ENCODE measurements at places on chromosomes 2 and 18.

DNA sequence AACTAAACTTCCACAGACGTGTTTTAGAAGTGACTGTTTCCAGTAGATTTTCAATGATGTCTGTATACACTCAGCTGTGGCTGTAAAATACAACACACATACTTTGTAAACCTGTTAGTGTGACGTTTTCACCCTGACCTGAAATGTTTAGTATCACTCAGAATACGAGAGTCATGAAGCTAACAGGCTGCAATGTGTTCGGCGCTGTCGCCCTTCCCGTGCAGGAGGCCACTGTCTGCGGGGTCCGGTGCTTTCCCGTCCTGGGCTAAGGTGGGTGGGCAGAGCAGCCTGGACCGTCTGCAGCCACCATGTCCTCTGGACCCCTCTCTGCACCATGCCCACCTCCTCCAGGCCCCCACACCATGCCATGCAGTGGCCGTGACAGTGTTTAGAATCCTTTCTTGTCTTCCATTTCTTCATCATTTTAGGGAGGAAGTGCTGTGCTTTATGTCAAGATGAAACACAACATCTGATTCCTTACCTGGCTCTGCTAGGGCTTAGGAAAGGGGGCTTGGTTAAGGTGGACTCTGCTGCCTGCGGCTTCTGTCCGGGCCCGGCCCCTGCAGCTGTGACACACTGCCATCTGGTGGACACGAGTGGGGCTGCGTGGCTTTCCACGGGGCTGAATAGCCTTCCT is 53.8 kb upstream of the RBM44 start:
- peak; percentile 66 for DNase-seq

- DNase-seq: peak; percentile 49
Observed at GRCh38 chr2:97745474-97746174, 32.2 kb downstream of the ZAP70 start.

- no peak for DNase-seq
Observed at GRCh38 chr2:52340171-52340570, 1308.2 kb upstream of the NRXN1 start.

DNA sequence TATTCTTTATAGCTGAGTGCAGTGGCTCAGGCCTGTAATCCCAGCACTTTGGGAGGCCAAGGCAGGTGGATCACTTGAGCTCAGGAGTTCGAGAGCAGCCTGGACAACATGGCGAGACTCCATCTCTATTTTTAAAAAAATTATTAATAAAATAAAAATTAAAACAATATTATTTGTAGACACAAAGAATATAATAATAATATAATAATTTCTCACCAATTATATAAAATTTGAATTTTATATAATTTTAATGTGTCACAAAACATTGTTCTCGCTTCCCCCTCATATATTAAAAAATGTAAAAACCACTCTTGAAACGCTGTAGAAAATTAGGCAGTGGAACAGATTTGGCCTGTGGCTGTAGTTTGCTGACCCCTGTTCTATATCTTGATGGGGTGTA is 5.6 kb upstream of the KDM3A start:
- DNase-seq: no peak

DNA sequence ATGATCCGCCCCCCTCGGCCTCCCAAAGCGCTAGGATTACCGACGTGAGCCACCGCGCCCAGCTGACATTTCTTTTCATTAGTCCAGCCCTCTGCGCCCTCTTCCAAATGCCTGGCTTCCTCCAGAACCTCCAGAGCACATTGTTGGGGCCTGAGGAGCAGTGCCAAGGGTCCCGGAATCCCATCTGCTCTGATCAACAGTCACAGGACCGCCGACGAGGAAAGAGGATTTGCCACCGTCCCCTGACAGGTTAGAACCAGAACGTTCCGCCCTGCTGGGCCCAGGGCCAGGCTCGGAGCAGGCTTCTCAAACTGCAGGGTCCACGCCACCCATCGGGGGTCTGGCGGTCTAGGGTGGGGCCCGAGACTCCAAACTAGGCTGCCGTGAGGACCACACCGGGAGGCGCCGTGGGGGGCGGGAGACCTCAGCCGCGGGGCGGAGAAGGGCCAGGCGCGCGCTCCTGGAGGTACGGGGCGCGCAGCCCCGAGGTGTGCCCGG is 36.9 kb upstream of the ITM2C start:
- no peak for DNase-seq

GRCh38 chr2:101710471-101711318 is 13.2 kb downstream of the MAP4K4 start:
- DNase-seq: no peak

DNA sequence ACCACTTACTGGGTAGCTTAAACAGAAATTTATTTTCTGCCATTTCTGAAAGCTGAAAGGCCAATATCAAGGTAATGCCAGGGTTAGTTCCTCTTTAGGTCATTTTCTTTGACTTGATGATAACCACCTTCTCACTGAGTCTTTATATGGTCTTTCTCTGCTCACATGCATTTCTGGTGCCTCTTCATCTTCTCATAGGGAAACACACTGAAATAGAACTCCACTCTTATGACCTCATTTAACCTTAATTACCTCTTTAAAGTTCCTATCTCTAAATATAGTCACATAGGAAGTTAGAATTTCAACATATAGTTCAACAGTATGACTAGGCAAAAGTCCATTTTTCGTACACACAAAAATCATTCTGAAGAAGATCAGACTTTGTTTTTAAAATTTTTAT is 616.8 kb upstream of the VRK2 start:
- no peak for DNase-seq

GRCh38 chr18:72833471-72833870 is 34.3 kb downstream of the NETO1 start:
- no peak for DNase-seq

DNA sequence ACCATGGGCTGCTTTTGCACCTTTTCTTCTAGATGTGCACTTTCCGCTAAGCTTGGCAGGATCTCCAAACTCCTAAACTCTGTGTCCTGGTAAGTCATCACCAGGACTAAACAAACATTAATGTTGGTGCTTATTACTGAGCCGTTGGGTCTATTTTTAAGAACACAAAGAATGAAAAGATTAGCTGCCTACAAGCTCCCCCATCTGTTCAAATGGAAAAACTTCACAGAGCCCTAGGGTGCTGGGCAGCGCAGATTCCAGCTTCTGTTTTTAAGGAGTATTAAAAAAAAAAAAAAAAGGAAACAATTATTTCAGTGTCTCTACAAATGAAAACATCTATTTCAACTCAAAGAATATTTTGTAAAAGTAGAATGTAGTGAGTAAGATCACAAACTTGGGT is 97.8 kb upstream of the AQP4 start:
- DNase-seq: no peak

DNA sequence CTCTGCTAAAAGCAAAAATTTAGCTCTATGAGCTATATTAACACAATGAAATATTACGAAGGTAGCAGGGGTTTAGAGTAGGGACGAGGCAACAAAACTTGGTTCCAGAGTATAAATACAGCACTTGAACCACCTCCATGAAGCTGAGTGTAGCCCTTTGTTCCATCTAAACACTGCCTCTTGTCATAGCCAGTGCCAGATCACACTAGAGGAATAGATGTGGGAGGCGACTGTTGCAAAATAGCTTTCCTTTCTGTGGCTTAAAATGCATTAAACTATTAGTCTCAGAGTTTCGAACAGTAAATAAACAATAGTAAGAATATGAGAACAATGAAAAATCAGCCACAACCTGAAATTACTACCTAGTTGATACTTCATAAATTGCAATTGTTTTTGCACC is 29.8 kb downstream of the PIEZO2 start:
- DNase-seq: no peak

GRCh38 chr2:218979846-218980734 is 4.9 kb downstream of the FEV start:
- peak; percentile 84 for DNase-seq

Data from activated T-cell treated with anti-CD3 and anti-CD28 coated beads for 48 hours (primary cell).